ENCODE measurements at places on chromosomes 2 and 18.

GRCh38 chr2:13698847-13699246 is 933.7 kb upstream of the LRATD1 start:
- no peak for DNase-seq

GRCh38 chr2:154696810-154697417 is 1.6 kb upstream of the KCNJ3 start:
- no peak for DNase-seq

DNA sequence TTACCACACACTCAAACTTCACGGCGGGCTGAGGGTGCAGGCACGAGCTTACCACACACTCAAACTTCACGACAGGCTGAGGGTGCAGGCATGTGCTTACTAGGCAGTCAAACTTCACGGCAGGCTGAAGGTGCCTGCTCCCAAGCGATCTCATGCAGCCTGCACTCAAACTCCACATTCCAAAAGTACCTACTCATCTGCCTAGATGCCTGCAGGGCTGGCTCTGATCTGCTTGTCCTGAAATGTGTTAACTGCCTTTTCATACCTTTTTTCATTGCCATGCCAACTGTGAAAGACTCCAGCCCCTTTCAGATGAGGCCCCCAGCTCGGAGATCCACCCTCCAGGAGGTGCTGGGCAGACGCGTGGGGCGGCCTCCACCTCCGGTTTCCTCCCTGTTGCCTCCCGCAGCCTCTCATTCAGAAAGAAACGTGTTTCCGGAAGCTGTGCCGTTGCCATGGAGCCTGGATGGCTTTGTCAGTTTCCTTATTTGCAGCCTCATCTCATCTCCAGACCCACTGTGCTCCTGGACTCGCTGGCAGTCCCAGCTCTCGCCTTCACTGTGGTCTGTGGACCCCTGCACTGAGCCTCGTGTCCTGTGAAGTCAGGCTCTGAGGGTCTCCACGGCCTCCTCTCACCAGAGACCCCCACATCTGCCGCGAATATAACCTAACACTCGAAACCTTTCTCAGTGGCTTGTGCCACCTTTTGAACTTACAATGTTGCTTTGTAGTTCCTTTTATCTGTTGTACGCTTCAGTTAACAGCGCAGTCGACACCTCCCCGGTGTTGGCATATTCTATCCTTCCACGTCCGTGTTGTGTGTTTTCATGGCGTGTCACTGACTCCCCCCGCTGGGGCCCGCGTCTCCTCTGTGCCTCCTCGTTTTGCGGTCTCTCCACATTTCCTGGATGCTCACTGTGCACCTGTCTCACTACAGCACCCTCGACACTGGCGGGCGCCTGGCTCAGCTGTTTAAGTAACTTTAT is 106.1 kb upstream of the ALKAL2 start:
- DNase-seq = peak; percentile 33

DNA sequence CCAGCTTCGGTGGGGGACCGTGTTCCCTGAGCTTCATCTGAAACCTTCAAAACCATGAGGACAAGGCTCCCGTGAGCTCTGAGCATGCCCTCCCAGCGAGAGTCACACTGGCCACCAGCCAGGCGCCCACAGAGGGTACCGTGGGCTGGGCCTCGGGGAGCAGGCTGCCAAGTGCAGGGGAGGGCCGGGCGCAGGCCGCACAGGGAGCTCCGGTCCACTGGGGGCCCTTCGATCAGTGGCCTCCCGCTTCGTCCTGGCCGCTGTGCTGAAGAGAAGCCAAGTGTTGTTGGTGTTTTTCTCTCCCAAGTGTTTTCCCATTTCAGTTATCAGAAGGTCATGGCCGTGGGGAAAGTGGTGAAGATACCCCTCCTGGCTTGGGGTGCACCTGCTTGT is 144.4 kb downstream of the PTGR3 start:
- no peak for DNase-seq

- DNase-seq = no peak
These were observed 128.7 kb upstream of the CYP26B1 start for GRCh38 chr2:72276356-72276755.

DNA sequence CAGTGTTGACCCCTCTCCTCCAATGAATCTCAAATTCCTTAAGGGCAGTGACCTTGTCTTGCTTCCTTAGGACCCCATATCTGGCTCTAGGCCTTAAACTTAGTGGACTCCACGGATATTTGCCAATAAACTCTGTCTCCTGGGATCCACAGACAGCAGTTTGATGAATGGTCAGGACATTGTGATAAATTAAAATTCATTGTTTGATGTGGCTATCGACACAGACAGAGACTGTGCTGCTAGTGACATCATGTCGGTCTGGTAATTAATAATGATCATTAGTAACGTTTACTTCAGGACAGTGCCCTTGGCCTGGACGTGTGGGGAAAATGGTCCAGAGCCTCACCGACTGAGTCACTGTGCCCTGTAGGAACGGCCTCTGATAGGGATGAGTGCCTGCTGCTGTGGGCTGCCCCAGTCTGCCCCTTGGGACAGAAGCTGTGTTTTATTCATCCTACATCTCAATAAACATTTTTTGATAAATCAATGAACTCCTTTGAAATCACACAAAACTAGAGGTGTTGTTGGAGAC is 5.2 kb upstream of the SLC35F6 start:
- DNase-seq = no peak

DNA sequence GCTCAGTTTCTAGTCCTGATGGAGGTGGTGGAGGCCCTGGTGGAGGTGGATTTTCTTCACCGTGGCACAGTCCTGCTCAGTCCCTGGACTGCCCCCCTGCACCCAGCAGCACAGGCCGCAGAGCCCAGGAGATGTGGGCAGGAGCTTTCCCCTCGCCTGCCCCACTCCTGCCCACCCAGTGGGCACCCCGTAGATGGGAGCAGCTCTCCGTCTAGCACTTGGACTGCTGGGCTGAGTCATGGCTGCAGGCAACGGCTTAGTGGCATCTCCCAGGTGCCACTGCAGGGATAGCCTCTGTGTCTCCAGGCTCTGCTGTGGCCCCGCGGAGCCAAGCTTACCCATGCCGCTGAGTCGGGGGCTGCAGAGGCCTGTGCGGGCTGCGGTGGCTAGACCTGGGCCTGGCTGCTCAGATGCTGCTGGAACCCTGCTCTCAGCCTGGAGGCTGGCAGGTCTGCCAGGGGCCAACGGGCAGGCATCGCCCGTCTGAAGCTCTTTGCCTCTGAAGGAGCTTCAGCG is 92.3 kb upstream of the CTDP1 start:
- no peak for DNase-seq

GRCh38 chr2:138103156-138103555 is 138.9 kb downstream of the HNMT start:
- no peak for DNase-seq

GRCh38 chr2:216428618-216429350 is 16.5 kb downstream of the SMARCAL1 start:
- no peak for DNase-seq

- no peak for DNase-seq
These were observed 365.8 kb upstream of the RND3 start for GRCh38 chr2:150853263-150853662.

GRCh38 chr2:171327043-171327496 is 106.7 kb downstream of the METTL8 start:
- no peak for DNase-seq

GRCh38 chr18:35345460-35345921 is 1.3 kb upstream of the ZNF24 start:
- DNase-seq = no peak

GRCh38 chr2:228658998-228659397 is 477.5 kb upstream of the SPHKAP start:
- DNase-seq = no peak

GRCh38 chr2:69114534-69114933 is 101.6 kb downstream of the ANTXR1 start:
- no peak for DNase-seq

DNA sequence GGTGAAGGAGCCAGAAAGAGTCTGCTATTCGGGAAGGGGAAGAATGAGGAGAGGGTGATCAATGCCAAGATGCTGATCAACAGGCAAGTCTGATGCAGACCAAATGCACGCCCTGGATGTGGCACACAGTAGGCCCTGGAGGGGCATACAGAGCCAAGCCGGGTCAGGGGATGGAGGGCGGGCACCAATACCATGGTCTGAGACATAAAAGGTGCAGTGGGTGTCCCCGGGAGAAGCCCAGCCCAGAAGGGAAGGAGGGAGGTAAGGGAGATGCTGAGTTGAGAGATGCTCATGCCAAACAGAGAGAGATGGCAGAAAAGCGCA is 66.6 kb upstream of the ID2 start:
- DNase-seq = no peak

DNA sequence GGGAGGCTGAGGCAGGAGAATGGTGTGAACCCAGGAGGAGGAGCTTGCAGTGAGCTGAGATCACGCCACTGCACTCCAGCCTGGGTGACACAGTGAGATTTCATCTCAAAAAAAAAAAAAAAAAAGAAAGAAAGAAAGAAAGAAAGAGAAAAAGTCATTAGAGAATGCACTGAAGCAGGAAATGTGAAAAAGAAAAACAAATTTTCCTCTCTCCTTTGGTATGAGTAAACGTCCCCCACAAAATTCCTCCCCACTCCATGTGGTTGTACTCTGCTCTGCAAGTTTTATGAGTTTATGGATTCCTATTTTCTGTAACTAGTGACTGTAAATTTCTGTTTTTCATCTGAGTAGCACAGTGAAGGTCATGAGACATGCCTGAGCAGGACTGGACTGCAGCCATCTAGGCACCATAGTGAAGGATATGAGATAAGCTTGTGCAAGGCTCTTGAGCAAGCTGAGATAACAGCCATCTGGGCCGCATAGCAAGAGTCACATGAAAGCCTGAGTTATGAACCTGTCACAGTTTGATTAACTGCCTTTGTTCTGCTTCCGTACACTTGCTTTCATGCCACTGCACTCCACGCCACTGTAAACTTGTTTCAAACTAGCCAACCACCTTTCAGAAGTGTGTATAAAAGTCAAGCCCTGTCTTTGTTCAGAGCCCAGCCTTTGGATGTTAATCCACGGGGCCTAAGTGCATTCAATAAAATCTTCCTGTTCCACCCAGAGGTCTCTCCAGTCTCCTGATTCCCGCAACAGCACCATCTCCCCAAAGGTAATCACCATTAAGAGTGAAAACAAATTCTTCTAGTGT is 50.2 kb downstream of the SKA1 start:
- DNase-seq = no peak

DNA sequence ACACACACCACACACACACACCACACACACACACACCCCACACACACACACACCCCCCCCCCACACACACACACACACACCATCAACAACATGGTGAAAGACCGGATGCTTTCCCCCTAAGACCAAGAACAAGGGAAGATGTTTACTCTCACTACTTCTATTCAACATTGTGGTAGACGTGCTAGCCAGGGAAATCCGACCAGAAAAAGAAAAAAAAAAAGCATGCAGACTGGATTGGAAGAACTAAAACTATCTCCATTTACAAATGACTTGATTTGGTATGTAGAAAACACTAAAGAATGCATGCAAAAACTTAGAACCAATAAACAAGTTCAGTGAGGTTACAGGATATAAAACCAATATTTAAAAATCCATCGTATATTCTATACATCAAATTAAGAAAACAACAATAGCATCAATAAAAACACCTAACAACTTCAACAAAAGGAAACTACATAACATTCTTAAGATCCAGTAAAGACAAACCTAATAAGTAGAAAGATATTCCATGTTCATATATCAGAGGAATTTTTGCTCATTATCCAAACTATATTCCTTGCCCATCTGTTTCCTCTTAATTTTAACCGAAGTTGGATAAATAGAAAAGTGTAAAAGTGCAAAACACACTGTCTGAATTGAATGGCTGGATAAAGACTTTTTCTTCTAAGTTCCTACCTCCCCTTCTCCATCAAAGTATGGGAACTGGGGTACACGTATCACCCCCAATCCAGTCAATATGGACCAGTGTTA is 51.5 kb upstream of the RNU4ATAC start:
- no peak for DNase-seq

DNA sequence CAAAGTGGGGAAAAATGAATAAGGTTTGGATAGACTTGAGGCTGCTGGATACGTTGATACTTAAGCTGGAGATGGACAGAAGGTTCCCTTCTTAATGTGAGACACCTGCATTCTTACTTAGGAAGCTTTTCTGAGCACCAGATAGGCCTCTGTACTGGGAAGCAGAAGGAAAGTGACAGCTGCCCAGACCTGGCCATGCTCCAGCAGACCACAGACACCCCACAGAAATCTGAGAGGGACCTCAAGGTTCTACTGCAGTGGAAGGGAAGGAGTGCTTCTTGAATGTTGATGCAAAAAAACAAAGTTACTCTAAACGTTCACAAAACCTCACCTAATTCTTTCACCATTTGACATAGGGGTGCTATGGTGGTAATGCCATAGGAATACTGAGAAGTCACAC is 642.1 kb upstream of the ID2 start:
- DNase-seq = no peak

DNA sequence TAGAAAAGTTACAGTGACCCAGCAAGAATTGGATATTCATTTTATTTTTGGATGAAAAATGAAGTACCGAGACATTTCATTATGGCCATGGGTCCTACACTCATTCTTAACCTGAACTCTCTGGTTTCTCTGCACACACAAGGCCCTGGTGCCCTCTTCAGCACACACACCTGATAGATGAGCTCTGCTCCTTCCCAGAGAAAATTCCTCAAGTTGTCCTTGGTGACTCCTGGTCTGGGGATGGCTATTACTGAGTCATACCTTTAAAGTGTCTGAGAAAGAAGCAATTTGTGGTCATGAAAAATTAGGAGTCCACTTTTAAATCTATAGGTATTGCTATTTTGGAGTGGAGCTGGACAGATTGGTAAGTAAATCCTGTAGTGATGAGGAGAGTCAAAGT is 311.5 kb downstream of the CDH2 start:
- no peak for DNase-seq

DNA sequence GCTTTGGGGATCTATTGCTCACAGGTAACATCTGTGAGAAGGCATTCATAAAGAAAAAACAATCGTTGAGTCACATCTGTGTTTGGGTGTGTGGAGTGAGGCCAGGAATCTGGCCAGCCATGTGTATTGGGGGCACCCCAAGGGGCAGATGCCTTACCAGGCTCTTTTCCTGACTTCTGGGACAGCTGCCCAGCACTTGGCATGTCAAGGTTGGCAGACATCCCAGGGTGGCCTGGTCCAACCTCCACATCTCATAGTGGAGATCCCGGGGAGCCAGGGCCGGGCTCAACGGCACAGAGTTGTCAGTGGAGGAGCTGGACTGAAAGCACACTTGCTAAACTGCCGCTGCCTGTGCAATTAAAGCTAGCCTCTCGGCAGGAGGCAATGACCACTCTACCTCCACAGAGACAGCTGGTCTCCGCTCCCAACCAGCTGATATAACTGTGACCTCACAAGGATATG is 75.3 kb upstream of the MGAT4A start:
- no peak for DNase-seq

DNA sequence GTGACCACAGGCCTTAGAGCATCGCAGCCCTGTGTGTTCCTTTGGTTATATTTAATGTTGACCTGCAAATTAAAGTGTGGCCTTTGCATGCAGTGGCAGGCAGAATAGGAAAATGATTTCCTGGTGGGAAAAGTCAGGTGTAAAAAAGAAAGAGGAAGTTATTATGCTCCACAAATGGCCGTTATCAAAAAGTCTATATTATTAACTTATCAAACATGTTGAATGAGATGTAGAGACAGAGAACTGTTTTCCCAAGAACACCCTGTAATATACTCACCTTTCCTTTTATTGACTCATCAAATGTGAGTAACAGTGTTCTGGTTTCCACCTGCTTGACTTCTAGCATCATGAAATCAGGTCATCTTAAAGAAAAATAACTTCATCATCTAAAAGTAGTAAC is 35.3 kb downstream of the MEIS1 start:
- no peak for DNase-seq

Measured in stimulated activated CD8-positive, alpha-beta memory T cell treated with anti-CD3 and anti-CD28 coated beads, Interleukin-4, amount 100 ng/mL, for 1 hour (primary cell).